ENCODE measurements at places on chromosomes 13 and 19. TPM values are rescaled to one million over a fixed set of nuclear protein-coding genes. Genes with fewer than 3 reads are reported as not detected.

The ZNF799 gene
- total RNA-seq = 3.3 TPM

The VASP gene
- 82.0 TPM for total RNA-seq

The NFKBIB gene
- total RNA-seq = 8.9 TPM

The TLE2 gene
- 0.89 TPM for total RNA-seq

The PRRG2 gene
- 0.23 TPM for total RNA-seq

The SHD gene
- total RNA-seq = not detected

The MEF2B gene
- total RNA-seq = not detected

The ZNF345 gene
- 1.5 TPM for total RNA-seq

The CD33 gene
- not detected for total RNA-seq

The TMPRSS9 gene
- not detected for total RNA-seq

The RDH8 gene
- total RNA-seq = not detected

The KIR2DL4 gene
- not detected for total RNA-seq

The THSD8 gene
- not detected for total RNA-seq

The SMG9 gene
- 9.8 TPM for total RNA-seq

The NCCRP1 gene
- total RNA-seq = not detected

The ZNF177 gene
- total RNA-seq = 2.1 TPM

The IGFL1 gene
- not detected for total RNA-seq

The TMEM150B gene
- not detected for total RNA-seq

The FCGBP gene
- 1.2 TPM for total RNA-seq

The IZUMO2 gene
- not detected for total RNA-seq

The C1QTNF9 gene
- not detected for total RNA-seq

The CGB7 gene
- 0.23 TPM for total RNA-seq

The ANGPTL8 gene
- not detected for total RNA-seq

The TYROBP gene
- not detected for total RNA-seq

The CNN1 gene
- total RNA-seq = 29.5 TPM

The LIM2 gene
- not detected for total RNA-seq

The LINGO3 gene
- not detected for total RNA-seq

The FAAP24 gene
- total RNA-seq = 0.89 TPM

Measured in smooth muscle cell of the umbilical artery (primary cell).